ENCODE measurements at places on chromosomes 11 and 22.
A peak's percentile ranks its signal among the peaks of the same experiment; 100 is the strongest.

DNA sequence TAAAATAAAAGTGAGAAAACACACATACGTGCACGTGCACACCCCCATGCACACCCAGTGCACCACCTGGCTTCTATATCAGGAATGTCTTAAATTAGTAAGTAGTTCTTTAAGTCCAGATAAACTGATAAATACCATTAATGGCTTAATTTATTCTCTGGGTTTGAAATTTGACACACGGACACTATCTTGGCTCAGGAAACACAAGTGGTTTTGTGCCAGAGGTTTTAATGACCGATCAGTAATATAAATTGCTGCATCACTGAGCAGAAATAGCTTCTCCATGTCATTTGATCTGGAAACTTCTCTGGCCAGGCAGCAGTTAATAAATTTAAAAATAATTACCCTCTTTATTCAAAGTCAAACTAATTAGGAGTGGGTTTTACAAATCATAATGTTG is 101.5 kb upstream of the NNMT start:
- no peak for DNase-seq

- DNase-seq = peak; percentile 42
Measured at GRCh38 chr22:20080776-20081654, 974 bp downstream of the DGCR8 start.

GRCh38 chr22:37443977-37444376 is 16.7 kb upstream of the ELFN2 start:
- DNase-seq = no peak

DNA sequence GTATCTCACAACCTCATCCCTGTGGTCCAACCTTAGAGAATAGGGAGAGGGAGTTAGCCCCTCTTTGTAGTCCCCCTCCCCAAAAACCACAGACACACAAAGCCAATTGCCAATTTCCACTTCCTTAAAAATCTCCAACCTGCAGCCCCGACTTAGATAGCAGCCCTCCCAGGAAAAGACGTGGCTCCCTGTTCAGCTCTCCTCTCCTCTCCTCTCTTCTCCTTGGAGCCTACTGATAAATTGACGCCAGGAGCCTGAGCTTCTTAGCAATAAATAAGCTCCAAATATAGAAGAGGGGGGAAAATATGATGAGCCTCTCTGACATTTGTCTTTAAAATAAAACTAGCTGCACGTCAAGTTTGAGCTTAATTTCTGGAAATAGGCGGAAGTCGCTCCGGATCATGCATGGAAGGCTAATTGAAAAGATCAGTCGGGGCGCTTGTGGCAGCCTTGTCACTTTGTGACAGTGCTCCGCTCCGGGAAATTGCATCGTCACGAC is 7.3 kb downstream of the PAX6 start:
- no peak for DNase-seq

DNA sequence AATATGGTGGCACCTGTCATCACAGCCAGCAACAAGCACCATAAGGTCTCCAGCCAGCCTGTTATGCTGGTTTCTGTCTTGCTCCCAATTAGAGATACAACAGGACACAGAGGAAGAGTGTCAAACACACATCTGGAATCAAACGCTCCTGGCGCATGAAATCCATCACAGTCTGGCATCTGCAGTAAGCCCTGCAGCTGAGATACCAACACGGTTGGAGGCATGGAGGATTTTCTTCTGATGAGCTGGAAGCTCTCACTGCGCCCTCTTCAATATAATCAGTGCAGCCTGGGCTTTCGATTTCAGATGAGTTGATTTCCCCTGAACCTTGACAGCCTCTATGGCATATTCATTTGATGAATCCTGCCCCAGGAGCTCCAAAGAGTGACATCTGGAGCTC is 27.8 kb upstream of the CARS1 start:
- DNase-seq = no peak

GRCh38 chr11:83827940-83828554 is 541.9 kb upstream of the CCDC90B start:
- DNase-seq = no peak
